ENCODE measurements at places on chromosomes 16 and 17. TPM values are rescaled to one million over a fixed set of nuclear protein-coding genes. Genes with fewer than 3 reads are reported as not detected.
A peak's percentile ranks its signal among the peaks of the same experiment; 100 is the strongest.

DNA sequence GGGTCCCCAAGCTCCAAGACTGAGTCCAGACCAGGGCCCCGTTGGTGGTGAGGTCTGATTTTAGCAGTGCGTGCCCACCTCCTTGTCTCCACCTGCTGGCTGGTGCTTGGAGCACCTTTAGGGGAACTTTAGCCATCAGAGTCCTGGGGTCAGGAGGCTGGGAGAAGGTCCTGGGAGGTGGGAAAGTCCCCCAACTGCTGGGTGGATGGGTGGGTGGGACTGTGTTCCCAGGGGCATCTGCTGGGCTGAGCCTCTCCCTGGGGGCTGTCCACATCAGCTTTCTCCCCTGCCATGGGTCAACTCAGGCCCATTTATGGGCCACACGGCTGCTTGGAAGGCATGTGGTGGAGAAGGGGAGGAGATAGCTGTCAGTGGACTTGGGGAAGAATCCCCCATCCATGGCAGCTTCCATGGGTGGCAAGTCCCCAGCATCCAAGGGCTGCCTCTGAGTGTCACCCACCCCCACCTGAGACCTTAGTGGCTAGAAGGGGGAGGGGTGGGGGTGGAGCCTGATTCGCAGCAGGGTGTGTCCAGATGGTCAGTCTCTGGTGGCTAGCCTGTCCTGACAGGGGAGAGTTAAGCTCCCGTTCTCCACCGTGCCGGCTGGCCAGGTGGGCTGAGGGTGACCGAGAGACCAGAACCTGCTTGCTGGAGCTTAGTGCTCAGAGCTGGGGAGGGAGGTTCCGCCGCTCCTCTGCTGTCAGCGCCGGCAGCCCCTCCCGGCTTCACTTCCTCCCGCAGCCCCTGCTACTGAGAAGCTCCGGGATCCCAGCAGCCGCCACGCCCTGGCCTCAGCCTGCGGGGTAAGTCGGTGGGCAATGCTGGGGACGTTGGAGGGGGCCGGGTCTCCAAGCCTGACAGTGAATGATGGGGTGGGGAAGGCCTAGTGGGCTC, at the start of gene TRPV2:
TRPV2 (plus strand) TSS at position 541 of the 894 bp plus-strand sequence. CDS start 2,098 bp downstream, outside the sequence.
- no peak within 1 kb of the TSS for H3K4me3 ChIP-seq
- peaks cover 8% of the 10 kb centered on the region for H3K27me3 ChIP-seq
- H3K27ac ChIP-seq, result peak within 1 kb of the TSS; percentile 81
- DNase-seq, result no peak

Gene CCDC200
- total RNA-seq, result not detected

Gene CPHXL2
- not detected for total RNA-seq

DNA sequence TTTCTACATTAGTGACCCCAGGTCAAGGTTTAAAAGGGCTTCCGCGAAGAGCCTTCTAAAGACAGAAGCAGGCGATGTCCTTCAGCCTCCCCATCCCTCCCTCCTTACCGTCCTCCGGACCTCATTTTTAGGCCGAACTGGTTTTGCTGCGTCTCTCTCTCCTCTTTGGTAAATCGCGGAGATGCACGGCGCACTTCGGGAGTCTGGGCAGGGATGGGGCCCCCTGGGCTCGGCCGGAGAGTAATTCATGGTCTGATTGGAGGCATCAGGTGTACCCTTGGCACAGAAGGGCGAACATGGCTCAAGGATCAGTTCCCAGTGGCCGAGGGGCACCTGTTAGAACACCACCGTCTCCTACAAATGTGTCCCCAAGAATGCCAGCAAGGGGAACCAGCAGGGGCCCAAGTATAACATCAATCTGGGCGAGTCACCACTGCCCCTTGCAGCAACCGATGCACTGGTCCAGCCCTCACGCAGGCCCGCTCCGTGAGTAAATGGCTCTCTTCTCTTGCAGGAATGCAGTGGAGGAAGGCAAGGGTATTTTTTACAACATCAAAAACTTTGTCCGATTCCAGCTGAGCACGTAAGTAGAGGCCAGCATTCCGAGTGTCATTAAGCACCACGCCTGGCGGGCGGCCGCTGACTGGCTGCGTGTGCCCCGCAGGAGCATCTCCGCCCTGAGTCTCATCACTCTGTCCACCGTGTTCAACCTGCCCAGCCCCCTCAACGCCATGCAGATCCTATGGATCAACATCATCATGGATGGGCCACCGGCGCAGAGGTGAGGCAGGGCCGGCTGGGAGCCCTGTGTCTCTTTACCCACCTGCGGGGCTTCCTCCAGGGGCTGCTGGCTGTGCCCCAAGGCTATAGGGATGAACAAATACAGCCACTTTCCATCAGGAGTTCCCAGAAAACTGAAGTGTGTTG, 45.6 kb downstream of the MEAK7 start:
- DNase-seq, result no peak
- no peaks in the 10 kb centered on the region for H3K4me1 ChIP-seq
- H3K4me3 ChIP-seq, result no peak overlapping the region

DNA sequence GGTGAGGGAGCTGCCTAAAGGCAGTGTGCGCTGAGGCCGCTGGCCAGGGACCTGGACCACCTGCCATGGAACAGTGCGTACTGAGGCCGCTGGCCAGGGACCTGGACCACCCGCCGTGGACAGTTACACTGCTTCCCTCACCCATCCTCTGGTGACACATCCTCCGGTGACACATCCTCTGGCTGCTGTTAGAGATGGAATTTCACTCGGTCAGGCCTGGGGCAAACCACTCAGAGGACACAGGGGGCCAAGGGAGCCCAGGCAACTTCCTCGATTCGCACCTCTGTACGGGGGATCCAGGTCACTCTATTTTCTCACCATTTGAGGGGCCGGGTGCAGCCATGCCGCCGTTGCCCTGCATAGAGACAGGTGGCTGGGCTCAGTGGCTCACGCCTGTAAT, 32.4 kb upstream of the RPTOR start:
- no peak for DNase-seq
- no peaks in the 10 kb centered on the region for H3K36me3 ChIP-seq
- H3K27ac ChIP-seq, result no peak overlapping the region
- H3K27me3 ChIP-seq, result peaks cover 18% of the 10 kb centered on the region
- no peaks in the 10 kb centered on the region for H3K4me1 ChIP-seq

- peaks cover 9% of the 10 kb centered on the region for H3K27me3 ChIP-seq
- H3K27ac ChIP-seq, result no peak overlapping the region
- no peak overlapping the region for H3K4me3 ChIP-seq
- no peaks in the 10 kb centered on the region for H3K36me3 ChIP-seq
- peak; percentile 41 for DNase-seq
These were observed 113.5 kb upstream of the RPL38 start for GRCh38 chr17:74089869-74090464.

- H3K27ac ChIP-seq, result no peak overlapping the region
- no peaks in the 10 kb centered on the region for H3K36me3 ChIP-seq
- no peak overlapping the region for H3K4me3 ChIP-seq
- no peak for DNase-seq
- H3K4me1 ChIP-seq, result peaks cover 6% of the 10 kb centered on the region
- peaks cover 20% of the 10 kb centered on the region for H3K27me3 ChIP-seq
These were observed 67.6 kb downstream of the TMEM114 start for GRCh38 chr16:8522757-8523156.

DNA sequence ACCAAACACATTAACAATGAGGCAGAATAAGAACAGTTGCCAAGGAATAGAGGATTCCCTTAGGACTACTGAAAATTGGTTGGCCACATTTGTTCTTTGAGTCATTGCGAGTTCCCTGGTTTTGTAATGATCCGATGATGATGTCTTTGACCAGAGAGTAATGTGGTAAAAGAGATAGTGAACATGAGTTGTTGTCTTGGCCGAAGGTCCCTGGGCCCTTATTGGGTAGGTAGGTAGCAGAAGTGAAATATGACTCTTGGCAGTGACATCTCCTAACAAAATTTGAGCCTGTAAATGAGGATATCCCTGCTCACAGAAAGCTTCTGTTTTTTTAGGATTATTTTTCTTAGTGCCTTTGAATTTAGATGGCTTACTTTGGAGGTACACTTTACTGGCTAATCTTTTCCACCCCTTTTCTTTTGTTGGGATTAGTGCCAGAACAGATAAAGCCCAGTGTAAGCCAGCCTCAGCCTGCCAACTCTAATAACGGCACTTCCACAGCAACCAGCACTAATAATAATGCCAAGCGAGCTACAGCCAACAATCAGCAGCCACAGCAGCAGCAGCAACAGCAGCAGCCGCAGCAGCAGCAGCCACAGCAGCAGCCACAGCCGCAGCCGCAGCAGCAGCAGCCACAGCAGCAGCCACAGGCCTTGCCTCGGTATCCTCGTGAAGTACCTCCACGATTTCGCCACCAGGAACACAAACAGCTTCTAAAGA, 47.2 kb downstream of the TNRC6A start:
- no peaks in the 10 kb centered on the region for H3K4me1 ChIP-seq
- H3K27ac ChIP-seq, result no peak overlapping the region
- H3K36me3 ChIP-seq, result peaks cover 27% of the 10 kb centered on the region
- no peak for DNase-seq
- no peak overlapping the region for H3K4me3 ChIP-seq

GRCh38 chr16:8083560-8083959, 506.8 kb downstream of the TMEM114 start:
- no peaks in the 10 kb centered on the region for H3K36me3 ChIP-seq
- no peak for DNase-seq
- H3K4me3 ChIP-seq, result no peak overlapping the region
- H3K27me3 ChIP-seq, result no peaks in the 10 kb centered on the region
- no peak overlapping the region for H3K27ac ChIP-seq

Gene FBXO39
- total RNA-seq, result not detected

- peak overlapping the region; percentile 89 for H3K4me3 ChIP-seq
- H3K36me3 ChIP-seq, result peaks cover 20% of the 10 kb centered on the region
- H3K27ac ChIP-seq, result peak overlapping the region; percentile 98
- H3K27me3 ChIP-seq, result peaks cover 8% of the 10 kb centered on the region
- peak; percentile 38 for DNase-seq
These were observed 567 bp downstream of the SOX9 start for GRCh38 chr17:72121164-72122009.

GRCh38 chr17:59361386-59361785, 29.9 kb downstream of the YPEL2 start:
- peaks cover 73% of the 10 kb centered on the region for H3K4me1 ChIP-seq
- no peak for DNase-seq
- no peaks in the 10 kb centered on the region for H3K27me3 ChIP-seq
- H3K4me3 ChIP-seq, result no peak overlapping the region
- H3K27ac ChIP-seq, result peak overlapping the region; percentile 96

DNA sequence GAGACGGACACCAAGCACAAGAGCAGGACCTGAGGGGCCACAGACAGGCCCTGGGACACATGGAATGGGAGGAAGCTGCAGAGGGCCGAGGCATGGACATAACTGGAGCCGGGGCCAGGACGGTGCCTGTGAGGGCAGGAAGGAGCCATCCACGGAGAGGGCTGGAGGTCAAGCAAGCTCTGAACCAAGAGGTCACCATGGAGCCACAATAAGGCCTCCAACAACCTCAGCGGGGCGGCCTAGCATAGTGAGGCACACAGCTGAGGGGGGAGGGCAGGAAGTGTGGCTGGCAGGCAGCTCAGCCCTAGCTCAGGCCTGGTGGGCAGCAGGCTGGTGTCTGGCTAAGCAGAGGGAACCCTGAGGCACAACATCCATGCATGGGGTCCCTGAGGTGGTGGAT, 4.4 kb downstream of the MCRIP1 start:
- H3K27ac ChIP-seq, result peak overlapping the region; percentile 38
- no peaks in the 10 kb centered on the region for H3K27me3 ChIP-seq
- H3K4me3 ChIP-seq, result no peak overlapping the region
- H3K4me1 ChIP-seq, result peaks cover 11% of the 10 kb centered on the region

DNA sequence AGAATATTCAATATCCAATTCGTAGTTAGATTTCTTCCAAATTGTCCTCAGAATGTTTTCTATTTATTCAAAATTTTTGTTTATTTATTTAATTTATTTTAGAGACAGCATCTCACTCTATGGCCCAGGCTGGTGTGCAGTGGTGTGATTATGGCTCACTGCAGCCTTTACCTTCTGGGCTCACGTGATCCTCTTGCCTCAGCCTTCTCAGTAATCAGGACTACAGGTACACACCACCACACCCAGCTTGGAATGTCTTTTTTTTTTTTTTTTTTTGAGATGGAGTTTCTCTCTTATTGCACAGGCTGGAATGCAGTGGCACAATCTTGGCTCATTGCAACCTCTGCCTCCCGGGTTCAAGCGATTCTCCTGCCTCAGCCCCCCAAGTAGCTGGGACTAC, 3.5 kb upstream of the DRG2 start:
- DNase-seq, result no peak
- peaks cover under 1% of the 10 kb centered on the region for H3K27me3 ChIP-seq
- no peak overlapping the region for H3K4me3 ChIP-seq
- no peak overlapping the region for H3K27ac ChIP-seq

DNA sequence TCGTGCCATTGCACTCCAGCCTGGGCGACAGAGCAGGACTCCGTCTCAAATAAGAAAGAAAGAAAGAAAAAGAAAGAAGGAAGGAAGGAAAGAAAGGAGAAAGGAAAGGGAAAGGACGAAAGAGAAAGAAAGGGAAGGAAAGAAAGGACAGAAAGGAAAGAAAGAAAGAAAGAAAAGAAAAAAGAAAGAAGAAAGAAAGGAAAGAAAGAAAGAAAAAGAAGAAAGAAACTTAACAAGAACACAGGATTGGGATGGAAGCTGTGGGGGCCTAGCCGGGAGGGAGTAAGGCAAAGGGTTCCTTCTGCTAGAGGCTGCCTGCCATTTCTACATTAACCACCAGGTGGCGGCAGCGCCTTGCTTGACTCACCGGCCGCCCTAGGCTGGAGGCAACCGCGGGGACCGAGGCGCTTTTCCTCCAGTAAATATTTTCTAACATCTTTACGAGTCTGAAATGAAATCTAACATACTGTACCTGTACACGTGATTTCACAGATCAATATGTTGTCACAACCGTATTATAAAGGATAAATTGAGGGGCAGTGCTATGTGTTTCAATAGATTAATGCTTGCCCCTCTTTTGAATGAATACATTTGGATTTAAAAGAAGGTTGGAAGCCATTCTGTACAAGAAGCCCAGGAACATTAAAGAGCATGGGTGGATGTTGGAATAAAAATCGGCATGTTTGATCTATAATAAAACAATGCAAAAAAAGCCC, 6.1 kb downstream of the GJD3 start:
- H3K4me1 ChIP-seq, result peaks cover 13% of the 10 kb centered on the region
- H3K36me3 ChIP-seq, result no peaks in the 10 kb centered on the region
- peak; percentile 88 for DNase-seq

Gene ARHGDIA
- 248 TPM for total RNA-seq

- DNase-seq, result no peak
- no peaks in the 10 kb centered on the region for H3K36me3 ChIP-seq
- no peak overlapping the region for H3K27ac ChIP-seq
- H3K4me3 ChIP-seq, result no peak overlapping the region
- peaks cover 18% of the 10 kb centered on the region for H3K27me3 ChIP-seq
These were observed 151.4 kb downstream of the BANP start for GRCh38 chr16:88102597-88102996.

GRCh38 chr16:66959704-66960161, 1.3 kb upstream of the CES3 start:
- H3K4me3 ChIP-seq, result no peak overlapping the region
- H3K27ac ChIP-seq, result no peak overlapping the region
- no peaks in the 10 kb centered on the region for H3K36me3 ChIP-seq
- DNase-seq, result no peak
- peaks cover 27% of the 10 kb centered on the region for H3K27me3 ChIP-seq
- H3K4me1 ChIP-seq, result peaks cover 2% of the 10 kb centered on the region

- H3K27ac ChIP-seq, result no peak overlapping the region
- H3K27me3 ChIP-seq, result peaks cover 63% of the 10 kb centered on the region
- H3K4me3 ChIP-seq, result peak overlapping the region; percentile 63
- DNase-seq, result no peak
These were observed 983 bp downstream of the VAT1L start for GRCh38 chr16:77789085-77790008.

- DNase-seq, result no peak
- H3K27ac ChIP-seq, result no peak overlapping the region
- H3K27me3 ChIP-seq, result peaks cover 52% of the 10 kb centered on the region
These were observed 191.4 kb upstream of the SDK2 start for GRCh38 chr17:73835605-73836004.

- no peaks in the 10 kb centered on the region for H3K4me1 ChIP-seq
- H3K27me3 ChIP-seq, result no peaks in the 10 kb centered on the region
- H3K4me3 ChIP-seq, result no peak overlapping the region
- H3K27ac ChIP-seq, result no peak overlapping the region
- no peaks in the 10 kb centered on the region for H3K36me3 ChIP-seq
These were observed 117.0 kb downstream of the METRNL start for GRCh38 chr17:83196366-83196765.

Measured in progenitor cell of endocrine pancreas (in vitro differentiated cells).